ENCODE measurements at places on chromosomes 1 and 21.

DNA sequence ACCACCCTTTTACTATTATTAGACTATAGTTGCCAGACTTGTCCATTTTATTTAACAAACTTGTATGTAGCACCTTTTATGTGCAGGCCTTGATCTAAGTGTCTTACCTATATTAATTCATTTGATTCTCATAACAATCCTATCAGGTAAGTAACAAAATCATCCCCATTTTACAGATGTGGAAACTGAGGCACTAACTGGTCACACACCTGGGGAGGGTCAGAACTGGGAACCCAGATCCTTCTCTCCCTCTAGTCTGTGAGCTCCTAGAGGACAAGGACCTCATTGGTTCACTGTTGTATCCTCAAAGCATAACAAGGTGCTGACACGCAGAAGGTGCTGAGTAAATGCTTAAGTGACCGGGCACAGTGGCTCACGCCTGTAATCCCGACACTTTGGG, 14.9 kb downstream of the FBXO2 start:
- no peak for DNase-seq

GRCh38 chr1:89884718-89885596, 64.1 kb downstream of the LRRC8D start:
- DNase-seq: no peak

DNA sequence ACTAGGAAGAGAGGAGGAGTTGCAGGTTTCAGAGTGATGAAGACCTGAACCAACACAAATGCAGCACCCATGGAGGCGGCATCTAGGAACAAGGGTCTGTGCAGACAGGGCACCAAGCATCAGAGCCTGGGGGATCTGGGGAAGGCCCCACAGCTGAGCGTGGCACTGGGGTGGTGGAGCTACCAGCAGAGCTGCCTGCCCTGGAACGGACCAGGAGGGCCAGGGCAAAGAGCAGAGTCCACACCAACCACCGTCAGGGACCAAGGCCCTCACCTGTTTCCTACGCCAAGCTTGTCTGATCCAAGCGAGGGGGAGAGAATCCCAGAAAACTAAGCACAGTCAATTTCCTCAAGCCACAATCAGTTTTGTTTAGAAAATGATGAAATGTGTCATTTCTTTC, 79.0 kb upstream of the SYT6 start:
- no peak for DNase-seq

DNA sequence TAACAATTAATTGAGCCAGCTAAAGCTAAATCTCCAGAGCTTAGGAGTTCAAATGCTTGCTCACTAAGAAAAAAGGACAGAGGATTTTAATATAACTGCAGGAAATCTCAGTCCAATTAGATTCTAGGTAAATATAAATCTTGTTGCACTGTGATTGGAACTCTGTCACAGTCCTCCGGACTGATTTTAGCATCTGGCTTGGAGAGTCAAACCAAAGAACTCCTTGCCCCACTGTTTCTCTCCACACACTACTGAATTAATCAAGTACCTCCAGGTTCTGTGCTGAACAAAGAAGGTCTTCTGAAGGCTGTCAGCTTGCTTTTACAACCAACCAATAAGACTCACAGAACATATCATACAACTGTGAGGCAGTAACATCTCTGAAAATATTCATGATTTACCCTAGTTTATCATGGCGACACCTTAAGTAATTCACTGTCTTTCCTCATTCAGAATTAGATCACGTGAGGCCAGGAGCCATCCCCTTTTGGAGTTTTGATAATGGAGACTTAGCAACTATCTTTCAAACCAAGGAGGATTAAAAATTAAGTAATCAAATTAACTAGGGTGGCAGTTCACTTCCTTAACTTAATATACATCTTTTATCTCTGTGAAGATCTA, 176.0 kb downstream of the RERE start:
- no peak for DNase-seq

GRCh38 chr1:185367218-185367617, 50.2 kb upstream of the IVNS1ABP start:
- no peak for DNase-seq

GRCh38 chr1:153942766-153943549, 3.6 kb downstream of the DENND4B start:
- DNase-seq: no peak

DNA sequence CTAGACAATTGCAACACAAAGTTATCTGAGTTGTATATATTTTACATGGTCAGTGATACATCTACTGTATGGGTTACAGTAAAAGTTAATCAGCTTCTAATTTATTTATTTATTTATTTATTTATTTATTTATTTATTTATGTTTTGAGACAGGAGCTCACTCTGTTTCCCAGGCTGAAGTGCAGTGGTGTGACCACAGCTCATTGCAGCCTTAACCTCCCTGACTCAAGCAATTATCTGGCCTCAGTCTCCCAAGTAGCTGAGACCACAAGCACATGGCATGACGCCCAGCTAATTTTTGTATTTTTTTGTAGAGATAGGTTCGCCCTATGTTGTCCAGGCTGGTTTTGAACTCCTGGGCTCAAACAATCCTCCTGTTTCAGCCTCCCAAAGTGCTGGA, 241.6 kb downstream of the PTPRC start:
- no peak for DNase-seq

- peak; percentile 43 for DNase-seq
Observed at GRCh38 chr1:240831191-240831631, 219.3 kb upstream of the GREM2 start.

DNA sequence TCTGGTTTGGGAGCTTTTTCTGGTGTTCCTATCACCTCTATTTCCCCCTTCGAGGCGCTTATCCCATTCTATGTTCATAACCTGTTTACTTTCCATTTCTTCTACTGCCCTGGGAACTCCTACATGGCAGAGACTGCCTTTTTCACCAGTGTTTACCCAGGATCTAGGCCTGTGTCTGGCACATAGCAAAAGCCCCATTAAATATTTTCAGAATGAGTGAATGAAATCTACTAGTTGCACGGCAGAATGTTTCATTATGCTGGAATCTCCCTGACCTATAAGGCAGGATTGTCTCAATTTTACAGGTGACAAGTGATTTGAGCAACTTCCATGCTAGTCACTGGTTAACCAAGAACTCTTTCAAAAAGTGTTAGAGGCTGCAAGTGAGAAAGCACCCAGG, 70.1 kb downstream of the PGM1 start:
- DNase-seq: no peak

- peak; percentile 88 for DNase-seq
Observed at GRCh38 chr21:26842974-26843932, 2.0 kb downstream of the ADAMTS1 start.

GRCh38 chr1:171910786-171911185, 69.5 kb downstream of the DNM3 start:
- DNase-seq: no peak

DNA sequence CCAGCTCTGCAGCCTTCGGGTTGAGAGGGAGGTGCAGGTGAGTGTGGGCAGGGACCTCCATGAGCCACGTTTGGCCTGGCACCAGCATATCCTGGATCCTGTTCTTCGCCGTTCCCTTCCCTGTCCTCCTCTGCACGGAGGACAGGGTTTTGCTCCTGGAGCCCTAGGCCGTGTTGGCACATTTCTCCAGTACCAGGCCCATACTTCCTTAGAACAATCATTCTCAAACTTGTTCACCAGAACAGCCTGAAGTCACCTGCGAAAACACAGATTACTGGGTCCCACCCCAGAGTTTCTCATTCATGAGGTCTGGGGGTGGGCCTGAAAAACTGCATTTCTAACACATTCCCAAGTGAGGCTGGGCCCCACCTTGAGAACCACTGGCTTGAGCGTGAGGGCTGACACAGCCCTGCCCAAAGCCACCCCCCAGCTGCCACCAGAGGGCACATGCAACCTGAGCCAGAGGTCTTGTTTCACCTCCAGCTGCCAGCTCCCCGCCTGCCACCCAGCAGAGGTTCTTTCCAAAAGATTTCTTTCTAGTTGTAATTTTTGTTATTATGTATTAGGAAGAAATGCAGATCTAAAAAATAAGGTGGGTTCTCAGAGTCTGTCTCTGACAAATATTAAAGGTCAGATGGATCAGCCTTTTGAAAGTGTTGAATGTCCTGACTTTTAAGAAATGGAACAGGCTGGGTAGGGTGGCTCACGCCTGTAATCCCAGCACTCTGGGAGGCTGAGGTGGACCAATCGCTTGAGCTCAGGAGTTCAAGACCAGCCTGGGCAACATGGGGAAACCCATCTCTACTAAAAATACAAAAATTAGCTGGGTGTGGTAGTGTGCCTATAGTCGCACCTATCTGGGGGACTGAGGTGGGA, 39.6 kb upstream of the LDLRAP1 start:
- DNase-seq: no peak

GRCh38 chr1:234934611-234935033, 194.0 kb downstream of the TOMM20 start:
- DNase-seq: peak; percentile 43

GRCh38 chr1:176033474-176033873, 173.6 kb downstream of the COP1 start:
- DNase-seq: peak; percentile 5

- DNase-seq: no peak
Observed at GRCh38 chr1:41799723-41800122, 119.0 kb downstream of the HIVEP3 start.

DNA sequence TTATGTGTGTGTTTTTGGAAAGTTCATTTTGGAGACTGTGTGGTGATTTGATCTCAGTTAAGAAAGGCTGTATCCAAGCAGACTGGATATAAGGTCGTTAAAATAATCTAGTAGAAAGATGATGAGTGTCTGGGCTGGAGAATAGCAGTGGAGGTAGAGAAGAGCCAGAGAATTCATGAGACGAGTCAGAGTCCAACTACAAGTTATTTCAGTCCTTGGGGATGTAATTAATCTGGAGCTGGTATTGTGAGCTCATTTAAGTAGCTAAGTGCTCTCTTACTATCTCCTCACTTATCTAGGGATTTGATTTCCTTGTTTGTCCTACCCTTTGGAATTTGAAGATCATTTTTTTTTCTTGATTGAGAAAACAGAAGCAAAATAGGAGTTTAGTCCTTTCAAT, 1219.0 kb upstream of the ADGRL4 start:
- DNase-seq: no peak

DNA sequence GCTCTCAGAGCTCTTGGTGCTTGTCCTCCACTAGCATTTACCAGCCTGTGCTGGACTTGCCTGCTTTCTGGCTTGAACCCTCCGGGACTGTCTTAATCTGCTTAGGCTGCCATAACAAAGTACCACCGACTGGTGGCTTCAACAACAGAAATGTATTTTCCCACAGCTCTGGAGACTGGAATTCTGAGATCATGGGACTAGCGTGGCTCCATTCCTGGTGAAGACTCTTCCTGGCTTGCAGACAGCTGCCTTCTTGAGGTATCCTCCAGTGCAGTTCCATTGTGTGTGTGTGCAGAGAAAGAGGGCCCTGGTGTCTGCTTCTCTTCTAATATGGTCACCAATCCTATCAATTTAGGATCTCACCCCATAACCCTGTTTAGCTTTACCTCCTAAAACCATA, 22.0 kb upstream of the RCAN1 start:
- DNase-seq: no peak

- no peak for DNase-seq
Observed at GRCh38 chr1:244349581-244350001, 102.1 kb downstream of the ADSS2 start.

- no peak for DNase-seq
Observed at GRCh38 chr1:163730411-163730821, 408.7 kb downstream of the NUF2 start.

DNA sequence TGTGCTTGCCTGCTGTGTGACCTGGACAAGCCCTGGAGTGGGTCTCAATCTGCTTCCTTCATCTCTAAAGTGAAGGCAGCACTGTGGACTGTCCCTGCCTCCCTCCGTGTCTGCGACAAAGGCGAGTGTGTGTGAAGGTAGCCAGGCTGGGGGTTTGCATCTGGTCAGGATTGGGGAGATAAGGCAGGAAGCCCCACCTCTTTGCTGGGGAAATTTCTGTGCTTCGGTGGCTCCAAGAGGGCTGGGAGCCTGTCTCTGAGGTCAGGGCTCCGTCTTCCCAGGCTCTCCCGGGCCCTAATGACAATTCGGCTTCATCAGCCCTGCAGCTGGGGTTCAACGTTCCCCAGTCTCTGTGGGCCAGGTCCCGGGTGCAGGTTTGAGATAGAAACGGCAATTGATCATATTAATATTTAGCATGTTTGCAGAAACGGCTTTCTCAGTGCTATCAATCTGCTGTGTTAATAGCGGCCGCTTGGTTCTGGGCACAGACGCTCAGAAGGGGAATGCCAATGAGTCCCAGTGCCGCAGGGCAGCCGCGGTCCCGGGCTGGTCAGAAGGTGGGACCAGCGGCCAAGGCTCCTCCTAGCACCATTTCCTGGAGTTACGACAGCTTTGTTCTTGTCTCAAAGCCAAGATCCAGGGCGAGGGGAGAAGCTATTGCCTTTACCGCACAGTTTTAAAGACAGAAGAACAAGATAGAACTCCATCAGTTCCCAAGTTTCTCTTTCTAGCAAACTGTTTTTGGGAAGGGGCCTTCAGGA, 105.7 kb downstream of the PRDM16 start:
- peak; percentile 88 for DNase-seq

DNA sequence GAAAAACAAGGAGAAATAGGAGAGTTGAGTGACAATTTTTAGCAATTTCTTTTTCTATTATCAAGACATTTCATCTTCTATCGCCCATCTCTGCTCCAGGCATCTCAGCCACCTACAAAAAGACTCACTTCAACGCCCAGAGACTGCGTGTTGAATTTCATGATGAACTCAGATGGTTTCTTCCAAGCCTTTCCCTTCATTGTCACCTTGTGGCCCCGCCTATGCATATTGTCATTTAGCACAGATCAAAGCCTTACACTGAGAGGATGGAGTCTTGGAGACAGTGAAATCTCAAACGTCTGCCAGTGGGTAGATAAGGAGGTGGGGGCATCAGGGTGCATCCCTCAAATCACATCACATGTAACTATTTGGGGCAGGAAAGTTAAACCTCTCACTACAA, 319.4 kb downstream of the SIPA1L2 start:
- no peak for DNase-seq

DNA sequence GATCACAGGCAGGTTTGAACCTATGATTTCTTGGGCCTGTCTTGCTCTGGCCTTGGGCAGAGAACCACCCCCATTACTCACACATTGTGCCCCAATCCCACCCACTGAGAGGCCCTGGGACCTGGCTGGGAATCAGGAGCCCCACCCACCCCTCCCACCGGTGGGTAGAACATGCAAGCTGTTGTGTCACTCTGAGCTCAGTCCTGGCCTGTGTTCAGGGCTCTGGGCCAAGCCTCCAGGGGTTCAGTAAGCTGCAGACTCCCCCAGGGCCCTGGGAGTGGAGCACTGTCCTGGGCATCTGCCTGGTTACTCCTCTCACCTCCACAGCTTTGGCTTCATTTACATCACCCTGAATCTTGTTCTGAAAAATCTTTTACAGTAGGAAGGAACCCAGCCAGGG, 270.5 kb downstream of the RRAGC start:
- no peak for DNase-seq

DNA sequence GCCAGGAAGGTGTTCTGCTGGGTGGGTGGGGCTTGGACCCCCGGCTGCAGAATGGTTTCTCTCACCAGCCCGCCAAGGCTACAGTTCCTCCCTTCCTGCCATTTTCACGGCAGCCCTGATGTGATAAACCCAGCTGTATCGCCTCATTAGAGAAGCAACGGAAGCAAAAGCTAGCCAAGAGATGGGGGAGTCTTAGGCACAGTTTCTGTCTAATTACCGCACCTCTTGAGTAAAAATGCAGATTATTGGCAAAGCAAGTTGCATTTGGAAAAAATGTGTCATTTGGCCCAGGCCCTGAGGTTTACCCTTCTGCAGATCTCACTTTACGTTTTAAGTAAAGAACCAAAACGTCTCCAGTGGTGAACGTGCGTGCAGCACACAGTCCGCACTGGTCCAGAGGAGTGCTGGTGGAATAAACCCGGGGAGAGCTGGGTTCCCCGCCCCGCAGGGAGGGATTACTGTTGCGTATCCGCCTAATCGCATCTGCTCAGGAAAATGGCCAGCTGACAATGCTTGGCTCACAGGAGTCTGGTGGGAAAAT, 109.9 kb downstream of the GALNT2 start:
- peak; percentile 73 for DNase-seq

Measured in AG08396 (cell line).